ENCODE measurements at places on chromosomes 1 and 21. TPM values are rescaled to one million over a fixed set of nuclear protein-coding genes. Genes with fewer than 3 reads are reported as not detected.

Gene TMEM200B
- total RNA-seq = 0.56 TPM

GRCh38 chr1:201310986-201311355 is 27.7 kb downstream of the PKP1 start:
- peak; percentile 47 for DNase-seq

Gene USP1
- total RNA-seq = 48.5 TPM

GRCh38 chr1:59917026-59917784 is 9.4 kb downstream of the CYP2J2 start:
- DNase-seq = no peak

Gene AMY1A
- not detected for total RNA-seq

Gene GNG4
- 2.0 TPM for total RNA-seq

DNA sequence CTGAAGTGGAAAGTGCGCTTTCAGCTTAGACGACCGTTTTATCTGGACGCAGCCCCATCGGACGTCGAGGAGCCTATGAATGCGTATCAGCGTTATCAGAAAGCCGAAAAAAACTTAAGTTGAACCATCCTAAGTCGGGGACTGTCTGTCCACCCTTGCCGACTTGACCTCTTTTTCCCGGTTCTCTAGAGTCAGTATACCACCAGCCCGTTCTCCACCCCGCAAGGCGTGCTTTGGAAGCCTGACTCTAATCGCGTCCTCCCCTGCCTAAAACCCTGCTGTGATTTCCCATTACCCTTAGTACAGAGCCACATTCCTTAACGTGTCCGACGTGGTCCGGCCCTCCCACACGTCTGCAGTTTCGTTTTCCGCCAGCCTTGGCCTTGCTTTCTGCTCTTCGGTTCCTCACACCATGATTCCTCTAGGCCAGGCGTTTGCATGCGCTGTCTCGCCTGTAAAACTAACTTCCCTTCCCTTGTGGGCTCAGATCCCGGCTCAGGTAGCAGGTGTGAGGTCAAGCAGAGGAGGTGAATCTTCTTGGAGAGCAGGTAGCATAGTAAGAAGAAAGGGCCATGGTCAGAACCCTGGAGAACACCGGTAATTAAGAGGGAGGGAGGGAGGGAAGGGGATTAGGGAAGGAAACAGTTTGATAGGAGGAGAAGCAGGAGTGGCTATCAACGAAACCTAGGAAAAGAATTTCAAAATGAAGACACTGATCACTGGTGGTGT is 865 bp downstream of the ADPRS start:
- no peak for DNase-seq
